Amygdala (tissue), 56 donors: ENCODE measurements at places on chromosomes 16 and 17.

GRCh38 chr16:68126395-68126794 lies 41.2 kb downstream of the NFATC3 start:
- DNase-seq: no peak

DNA sequence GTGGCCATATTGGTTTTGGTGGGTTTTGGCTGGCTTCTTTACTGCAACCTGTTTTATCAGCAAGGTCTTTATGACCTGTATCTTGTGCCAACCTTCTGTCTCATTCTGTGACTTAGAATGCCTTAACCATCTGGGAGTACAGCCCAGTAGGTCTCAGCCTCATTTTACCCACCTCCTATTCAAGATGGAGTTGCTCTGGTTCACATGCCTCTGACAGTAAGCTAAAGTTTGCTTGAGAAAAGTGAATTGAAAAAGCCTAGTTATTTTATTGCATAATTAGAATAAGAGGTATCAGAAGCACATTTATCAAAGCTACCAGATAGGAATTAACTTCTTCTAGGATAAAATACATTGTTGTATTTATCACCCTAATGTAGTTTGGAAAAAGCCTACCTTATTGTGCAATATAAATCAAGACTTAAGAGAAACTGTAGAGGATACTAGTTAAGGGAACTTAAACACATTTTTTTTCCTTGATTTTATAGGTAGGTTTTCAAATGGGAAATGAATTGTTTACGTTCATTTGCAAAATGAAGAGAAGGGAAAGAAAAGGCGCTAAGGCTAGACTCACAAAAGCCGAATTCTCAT lies 202.3 kb upstream of the KCNJ16 start:
- no peak for DNase-seq

GRCh38 chr17:59002848-59003247 lies 103.8 kb downstream of the TRIM37 start:
- no peak for DNase-seq

- DNase-seq: no peak
These were observed 79.7 kb upstream of the EFCAB3 start for GRCh38 chr17:62300697-62301096.

GRCh38 chr17:17884391-17885357 lies 47.9 kb upstream of the SREBF1 start:
- peak; percentile 25 for DNase-seq

- no peak for DNase-seq
These were observed at the start of gene GCGR for GRCh38 chr17:81803728-81804558. TSS of gene GCGR (plus strand) at chr17:81804150. CDS start at chr17:81809019, 4,869 bp downstream.

GRCh38 chr17:56681561-56682266 lies 88.2 kb downstream of the NOG start:
- DNase-seq: no peak

- no peak for DNase-seq
These were observed 2.8 kb downstream of the PLCD3 start for GRCh38 chr17:45129426-45129939.

DNA sequence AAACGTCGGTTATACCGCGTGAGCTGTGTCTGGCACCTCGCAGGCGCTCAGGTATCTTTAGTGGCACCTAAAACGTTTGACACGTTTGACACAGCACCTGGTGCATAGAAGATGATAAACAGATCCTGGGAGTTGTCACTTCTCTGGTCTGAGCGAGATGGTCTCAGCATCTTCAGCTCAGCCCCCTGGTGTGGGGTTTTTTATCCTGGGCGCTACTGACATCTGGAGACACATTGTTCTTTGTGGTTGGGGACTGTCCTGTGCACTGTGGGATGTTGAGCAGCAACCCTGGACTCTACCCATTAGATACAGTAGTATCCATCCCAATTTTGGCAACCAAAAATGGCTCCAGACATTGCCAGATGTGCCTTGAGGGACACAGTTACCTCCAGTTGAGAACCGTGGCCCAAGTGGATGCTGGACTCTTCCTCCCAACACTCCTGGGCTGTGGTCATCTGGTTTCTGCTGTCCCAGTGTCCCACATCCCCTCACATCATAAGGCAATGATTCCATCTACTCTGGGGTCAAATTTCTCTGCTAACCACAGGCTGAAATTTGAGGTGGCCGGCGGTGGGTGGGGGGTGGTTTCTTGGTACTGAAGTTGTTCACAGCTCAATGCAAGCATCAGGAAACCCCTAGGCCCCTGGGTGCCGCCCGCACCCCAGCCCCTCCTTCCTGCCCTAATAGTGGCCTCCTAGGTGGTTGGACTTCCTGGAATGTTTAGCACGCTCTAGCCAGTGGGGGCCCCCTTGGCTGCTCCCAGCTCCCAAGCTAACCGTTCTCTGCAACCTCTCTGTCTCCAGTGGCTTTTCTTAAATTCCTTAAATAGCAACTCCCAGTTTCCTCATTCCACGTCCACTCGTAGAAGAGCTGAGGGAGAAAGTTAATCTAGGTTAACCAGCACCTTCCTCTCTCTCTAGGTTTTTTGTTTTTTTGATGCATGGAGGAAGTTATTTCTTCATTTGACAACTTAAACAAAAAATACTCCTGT lies 124.8 kb downstream of the ABCC1 start:
- no peak for DNase-seq

DNA sequence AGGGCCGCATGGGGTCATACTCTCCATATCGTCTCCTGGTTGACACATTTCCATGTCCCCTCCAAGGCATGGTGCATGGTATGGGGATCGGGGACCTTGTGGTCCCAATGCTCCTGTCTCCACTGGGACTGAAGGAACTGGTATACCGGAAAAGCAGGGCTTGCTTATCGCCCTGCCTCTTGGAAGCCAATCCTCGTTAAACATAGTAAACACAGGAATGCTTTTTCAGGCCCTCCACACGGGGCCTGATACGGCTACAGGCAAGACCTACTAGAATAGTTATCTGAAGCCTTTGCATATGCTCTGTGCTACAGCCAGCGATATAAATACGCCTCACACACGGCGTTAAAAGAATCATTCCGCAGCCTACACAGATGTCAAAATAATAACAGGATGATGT lies 159.5 kb downstream of the SHISA9 start:
- DNase-seq: no peak

GRCh38 chr16:85146922-85147651 lies 34.8 kb upstream of the CIBAR2 start:
- no peak for DNase-seq

DNA sequence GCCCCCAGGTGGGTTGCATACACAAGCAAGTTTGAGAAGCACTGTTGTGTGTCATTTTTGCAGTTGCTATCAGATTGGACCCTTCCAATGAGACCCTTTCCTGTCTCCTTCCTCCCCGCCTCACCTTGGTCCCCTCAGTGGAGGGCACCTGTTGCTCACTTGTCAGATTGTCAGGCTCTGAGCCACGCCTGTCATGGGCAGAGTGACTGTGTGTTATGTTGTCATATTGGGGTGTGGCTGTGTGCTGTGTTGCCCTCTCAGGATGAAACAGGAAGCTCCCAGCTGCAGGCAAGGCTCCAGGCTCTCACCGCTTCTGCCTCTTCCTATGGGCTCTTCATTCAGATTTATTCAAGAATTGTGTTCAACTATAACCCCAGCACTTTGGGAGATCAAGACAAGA lies 302.9 kb downstream of the CPPED1 start:
- DNase-seq: no peak

DNA sequence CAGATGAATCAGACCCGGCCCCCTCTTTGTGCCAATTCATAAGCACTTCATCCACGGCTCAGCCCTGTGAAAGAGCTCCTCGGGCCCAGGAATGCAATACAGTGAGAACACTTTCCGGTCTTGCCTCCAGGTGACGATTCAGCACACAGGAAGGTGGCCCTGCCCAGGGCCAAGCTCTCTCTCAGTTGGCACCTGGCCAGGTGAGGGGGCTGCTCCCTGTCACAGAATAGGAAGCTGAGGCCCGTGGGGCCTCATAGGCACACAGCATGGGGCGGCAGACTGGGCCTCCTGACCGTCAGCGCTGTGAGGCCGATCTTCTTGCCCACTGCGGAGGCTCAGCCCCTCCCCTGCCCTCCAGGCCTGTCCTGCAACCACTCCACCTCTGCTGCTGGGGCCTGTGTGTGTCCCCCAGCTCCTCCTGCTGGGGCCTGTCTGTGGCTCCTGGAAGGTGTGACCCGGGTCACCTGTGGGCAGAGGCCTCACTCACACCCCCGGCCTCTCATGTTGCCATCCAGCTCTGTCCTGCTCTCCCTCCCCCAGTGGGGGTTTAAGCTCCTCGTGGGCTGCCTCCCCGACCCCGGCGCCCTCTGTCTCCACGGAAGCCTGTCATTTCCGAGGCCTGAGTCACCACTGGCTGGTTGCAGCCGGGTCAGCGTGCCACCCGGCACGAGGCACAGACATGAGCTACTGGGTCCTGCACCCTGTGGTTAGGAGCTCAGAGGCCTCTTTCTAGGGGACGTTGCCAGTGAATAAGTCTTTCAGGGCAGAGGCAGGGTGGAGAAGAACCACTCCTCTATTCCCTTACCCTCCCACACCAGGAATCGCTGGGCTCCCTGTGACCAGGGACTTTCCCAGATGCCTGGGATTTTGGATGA lies 114.4 kb downstream of the SEC14L1 start:
- no peak for DNase-seq

GRCh38 chr16:57115168-57115513 lies 22.8 kb downstream of the CPNE2 start:
- no peak for DNase-seq

- DNase-seq: no peak
These were observed 23.8 kb downstream of the EPN2 start for GRCh38 chr17:19260958-19261357.

DNA sequence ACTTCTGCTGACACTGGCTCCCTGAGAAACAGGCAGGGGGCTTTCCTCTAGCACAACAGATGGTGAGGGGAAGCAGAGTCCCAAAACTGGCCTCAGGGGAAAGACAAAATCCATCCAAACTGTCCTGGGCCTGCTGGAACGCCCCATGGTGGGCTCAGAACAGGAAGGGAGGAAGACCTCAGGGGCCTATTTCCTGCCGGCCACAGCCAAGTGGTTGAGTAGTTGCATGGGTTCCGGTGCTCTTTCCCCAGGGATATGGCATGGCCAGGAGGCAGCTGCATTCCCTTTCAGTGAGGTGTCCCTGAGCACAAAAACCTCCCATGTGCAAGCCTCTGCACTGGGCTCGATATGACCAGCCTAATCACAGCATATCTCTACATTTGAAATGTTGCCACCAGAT lies 303.0 kb upstream of the IRX5 start:
- no peak for DNase-seq

DNA sequence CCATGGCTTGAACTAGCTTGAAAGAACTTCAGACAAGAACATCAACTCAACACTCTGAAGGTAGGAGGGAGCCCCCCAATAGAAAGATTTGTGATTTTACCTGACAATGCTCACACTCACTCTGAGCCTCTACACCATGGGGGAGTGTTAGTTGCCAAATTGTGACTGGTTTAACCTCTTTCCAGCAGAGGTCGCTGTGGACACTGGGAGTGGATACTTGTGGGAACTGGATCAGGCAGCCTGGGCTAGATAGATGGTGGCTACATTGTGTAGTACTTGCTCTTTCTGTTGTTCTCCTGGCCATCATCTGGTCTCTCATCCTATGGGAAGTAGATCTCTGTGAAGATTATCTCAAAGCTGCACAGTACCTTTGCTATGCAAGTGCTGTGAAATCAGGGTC lies 2.9 kb downstream of the SMPD3 start:
- DNase-seq: no peak

- DNase-seq: no peak
These were observed 26.2 kb downstream of the TNFRSF13B start for GRCh38 chr17:16945663-16946218.

DNA sequence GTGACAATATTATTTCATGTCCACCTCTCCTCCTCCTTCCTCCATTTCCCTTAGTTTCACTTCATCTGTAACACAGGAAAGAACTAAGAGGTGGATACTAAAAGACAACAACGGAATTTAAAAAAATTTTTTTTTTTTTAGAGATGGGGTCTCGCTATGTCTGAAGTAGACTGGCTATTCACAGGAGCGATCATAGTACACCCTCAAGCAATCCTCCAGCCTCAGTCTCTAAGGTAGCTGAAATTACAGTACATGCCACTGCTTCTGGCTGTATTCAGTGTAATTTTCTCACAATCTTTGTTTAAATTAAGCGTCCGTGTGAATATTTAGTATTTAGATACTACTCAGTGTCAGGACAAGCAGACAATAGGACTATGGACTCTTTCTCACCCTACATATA lies 35.6 kb downstream of the FBXL20 start:
- DNase-seq: no peak

- DNase-seq: no peak
These were observed 401.2 kb downstream of the SEC14L1 start for GRCh38 chr17:77542011-77542410.
